ENCODE measurements at places on chromosomes 5 and 9. TPM values are rescaled to one million over a fixed set of nuclear protein-coding genes. Genes with fewer than 3 reads are reported as not detected.
A peak's percentile ranks its signal among the peaks of the same experiment; 100 is the strongest.

DNA sequence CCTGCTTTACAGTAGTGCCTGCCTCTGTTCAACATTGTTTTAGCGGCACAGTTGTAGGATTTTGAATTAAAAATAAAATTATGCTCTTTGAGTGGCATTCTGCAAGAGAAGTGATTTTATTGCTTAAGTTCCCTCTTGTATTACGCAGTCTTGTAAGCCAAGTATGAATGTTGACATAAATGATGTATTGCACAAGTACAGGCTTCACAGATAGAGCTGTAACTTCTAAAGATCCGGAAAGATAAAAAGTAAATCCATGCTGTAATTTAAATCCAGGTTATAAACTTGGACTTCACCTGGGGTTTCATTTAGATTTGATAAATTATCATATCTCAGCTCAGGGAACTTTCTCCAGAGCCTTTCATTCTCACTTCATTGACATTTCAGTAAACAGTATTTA lies 1114.7 kb downstream of the PTPRD start:
- DNase-seq: no peak

DNA sequence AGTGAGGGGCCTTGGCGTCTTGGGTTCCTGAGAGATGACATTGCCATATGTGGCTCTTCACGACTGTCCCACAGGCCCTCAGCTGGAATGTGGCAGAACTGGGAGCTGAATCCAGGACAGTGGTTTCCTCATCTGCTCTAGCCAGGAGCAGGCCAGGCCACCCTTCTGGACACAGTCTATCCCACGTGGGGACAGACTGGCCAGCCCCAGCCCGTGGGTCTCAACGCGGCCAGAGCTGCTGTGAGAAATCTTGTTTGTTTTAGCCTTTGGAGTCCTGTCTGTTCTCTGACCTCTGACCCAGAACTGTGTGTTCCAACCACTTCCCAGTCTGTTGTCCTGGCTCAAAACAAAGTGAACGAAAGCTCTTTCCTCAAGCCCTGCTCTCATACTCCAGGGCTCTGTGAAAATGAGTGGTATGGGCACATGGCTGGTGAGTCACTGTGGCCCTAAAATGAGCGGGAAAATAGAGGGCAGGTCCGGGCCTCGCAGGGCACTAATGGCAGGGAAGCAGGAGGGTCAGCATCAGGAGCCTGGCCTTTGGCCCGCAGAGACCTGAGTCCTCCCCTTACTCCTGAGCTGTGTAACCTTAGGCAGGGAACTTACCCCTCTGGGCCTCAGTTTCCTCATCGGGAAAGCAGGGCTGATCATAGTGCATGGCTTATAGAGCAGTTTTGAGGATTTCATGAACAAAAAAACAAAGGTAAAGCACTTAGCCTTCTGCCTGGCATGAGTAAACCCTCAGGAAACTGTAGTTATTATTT lies 34.8 kb upstream of the GLRX start:
- DNase-seq: no peak

DNA sequence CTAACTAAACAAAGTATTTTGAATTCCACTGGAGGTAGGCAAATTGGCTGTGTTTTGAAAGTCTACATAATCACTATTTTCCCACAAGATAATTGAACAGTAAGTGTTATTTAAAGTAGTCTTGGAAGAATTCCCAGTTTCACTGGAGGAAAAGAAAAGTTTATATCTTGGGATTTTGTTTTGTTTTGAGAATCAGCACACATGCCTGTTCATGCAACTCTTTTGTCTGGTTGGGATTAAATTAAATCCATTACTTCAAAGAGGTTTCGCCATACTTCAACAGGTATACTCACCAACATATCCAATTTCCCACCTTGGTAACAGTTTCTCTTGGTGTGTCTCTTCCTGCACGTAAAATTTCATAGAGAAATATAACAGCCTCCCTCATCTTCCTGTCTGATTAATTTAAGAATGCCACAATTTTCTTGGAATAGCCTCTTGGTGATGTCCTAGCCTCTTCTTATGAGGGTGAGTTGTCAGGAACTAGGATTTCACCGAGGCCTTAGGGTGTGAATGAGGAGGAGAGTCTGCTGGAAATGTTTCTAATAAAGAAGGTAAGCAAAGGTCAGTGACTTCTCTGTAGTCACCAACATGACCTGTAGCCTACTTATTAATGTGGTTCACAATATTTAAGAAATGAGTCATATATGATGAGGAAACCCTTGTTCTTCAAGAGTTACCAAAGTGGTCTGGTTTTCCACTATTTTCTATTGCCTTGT lies 48.1 kb downstream of the ITGA2 start:
- DNase-seq: no peak

GRCh38 chr9:13596383-13596970 lies 317.0 kb upstream of the MPDZ start:
- no peak for DNase-seq

GRCh38 chr5:150574818-150575547 lies 65.5 kb upstream of the SYNPO start:
- DNase-seq: no peak

- DNase-seq: no peak
These were observed 361.8 kb downstream of the CDH18 start for GRCh38 chr5:19626211-19626610.

- DNase-seq: no peak
These were observed 23.2 kb downstream of the FBXW5 start for GRCh38 chr9:136921307-136921706.

- DNase-seq: no peak
These were observed 250.2 kb upstream of the DMRT1 start for GRCh38 chr9:591292-591691.

DNA sequence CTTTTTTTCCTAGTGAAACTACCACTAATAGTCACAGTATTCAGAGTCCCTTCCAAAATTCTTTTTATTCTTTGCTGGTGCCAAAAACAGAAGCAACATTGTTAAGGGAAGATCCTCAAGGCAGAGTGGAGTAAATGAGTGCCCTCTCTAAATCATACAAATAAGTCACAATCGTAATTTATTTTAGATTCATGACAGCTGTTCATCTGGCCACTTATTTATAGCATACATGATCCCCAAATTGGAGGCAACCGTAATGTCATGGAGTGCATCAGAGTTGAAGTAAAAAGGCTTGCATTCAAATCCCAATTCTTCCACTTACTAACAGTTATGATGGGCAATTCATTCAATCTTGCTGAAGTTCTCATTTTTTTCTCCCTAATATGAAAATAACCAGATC lies 33.4 kb downstream of the POLK start:
- no peak for DNase-seq

DNA sequence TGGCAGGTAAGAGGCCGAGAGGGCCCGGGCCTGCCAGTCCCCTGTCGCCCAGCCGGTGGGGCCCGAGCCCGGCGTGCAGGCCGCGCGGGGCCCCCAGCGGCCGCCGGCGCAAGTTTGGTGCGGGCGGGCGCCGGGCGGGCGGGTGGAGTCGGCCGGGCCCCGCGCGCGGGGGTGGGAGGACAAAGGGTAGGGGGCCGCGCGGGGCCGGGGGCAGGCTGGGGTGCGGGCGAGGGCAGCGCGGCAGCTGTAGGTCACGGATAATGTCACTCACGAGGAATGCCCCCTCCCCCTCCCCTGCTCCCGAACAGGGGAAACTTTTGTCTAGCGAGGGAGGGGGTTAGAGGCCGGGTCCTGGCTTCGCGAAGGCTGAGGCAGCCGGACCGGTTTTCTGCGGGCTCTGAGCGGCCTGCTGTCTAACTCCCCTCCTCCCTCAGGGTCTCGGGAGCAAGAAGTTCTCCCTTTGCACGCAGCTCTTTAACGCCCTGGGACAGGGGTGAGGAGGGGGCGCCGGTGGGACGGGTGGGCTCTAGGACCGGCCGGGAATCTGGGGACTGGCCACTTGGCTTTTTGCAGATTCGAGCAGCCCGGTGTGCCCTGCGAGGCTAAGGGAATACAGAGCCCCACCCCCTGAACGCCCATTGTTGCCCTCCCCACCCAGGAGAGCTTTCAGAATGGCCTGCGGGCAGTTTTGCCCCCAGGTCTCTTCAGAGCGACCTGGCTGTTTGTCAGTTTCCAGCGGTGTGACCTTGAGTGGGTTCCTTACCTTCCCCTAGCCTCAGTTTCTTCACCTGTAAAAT lies 21.3 kb upstream of the NDST1 start:
- DNase-seq: peak; percentile 56

DNA sequence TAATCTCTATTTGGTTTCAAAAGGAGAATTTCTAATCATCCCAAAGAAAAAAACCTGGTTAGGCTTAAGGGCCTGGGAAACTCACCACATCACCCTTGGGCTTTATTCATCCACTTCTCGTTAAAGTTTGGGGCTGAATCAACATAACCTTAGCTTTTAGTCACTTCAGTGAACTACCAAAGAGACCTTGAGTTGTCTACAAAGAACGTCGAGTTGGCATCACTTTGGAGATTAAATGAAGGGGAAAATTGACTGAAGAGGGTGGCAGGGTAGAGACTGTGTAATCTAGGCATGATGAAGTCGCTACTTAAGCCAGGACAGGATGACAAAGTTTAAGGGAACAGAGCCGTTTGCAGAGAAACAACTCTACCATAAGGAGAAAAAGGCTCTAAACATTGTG lies 341.4 kb downstream of the RAB3C start:
- no peak for DNase-seq

DNA sequence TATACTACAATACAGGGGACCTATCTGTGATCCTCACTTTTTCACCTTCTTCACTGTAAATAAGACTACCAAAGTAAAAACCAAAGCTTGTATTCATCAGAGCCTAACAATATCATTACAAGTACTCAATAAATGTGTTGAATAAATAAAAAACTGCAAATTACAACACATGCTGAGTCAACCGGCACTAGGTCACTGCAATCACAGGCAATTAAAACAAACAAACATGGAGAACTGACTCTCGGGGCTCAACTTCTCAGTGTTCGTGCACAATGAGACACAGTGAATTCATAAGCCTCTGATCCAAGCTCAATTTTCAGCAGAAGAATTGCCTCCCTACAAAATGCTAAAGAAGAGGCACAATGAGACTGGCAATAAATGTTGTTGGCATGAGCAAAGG lies 69.2 kb downstream of the CDK5RAP2 start:
- no peak for DNase-seq

- DNase-seq: no peak
These were observed 4.4 kb upstream of the NDUFB6 start for GRCh38 chr9:32577316-32577715.

DNA sequence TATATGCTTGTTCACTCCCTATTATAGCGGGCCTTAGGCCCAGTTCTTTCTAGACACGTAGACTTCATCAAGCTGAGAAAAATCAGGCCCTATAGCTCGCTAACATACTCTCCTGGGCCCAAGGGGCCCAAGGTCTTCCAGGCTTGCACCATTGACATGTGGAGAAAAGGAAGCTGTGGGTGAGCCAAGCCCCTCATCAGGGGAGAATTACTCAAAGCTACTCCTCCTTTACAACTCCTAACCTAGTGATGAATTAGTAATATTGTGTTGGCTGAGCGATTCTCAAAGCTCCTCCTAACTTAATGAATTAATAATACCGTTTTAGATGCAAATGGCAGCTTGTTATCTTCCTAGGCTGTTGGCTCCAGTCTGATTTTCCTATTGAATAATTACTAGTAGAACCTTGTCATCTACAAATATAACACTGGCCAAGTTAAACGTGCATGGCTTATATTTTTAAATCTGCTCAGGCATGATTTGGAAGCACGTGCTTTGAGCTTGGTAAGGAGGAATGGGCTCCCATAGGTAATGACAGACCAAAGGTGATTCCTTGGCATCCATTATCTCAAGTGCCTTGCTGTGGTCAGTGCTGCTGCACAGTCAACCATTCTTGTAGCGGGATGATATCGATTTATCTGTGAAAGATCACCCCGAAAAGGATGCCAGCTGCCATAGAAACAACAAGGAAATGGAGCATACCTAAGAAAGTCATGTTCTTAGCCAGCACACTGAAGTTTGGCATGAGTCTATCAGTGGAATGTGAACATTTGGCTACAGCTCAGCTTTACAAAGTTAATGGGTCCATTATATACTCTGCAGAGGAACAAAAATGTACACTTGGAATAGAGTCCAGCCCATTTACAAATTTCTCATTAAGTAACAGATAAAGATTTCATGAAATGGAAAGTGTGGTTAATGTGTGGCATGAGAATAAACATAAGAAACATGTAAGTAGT lies 23.8 kb downstream of the LVRN start:
- no peak for DNase-seq

GRCh38 chr5:56415356-56415765 lies 182.2 kb upstream of the ANKRD55 start:
- DNase-seq: no peak

GRCh38 chr5:67166460-67167285 lies 29.9 kb downstream of the CD180 start:
- DNase-seq: no peak

Gene PCA3
- total RNA-seq: not detected

Gene CTNNAL1
- total RNA-seq: 113 TPM

Gene FOXD4L5
- not detected for total RNA-seq

Gene FOXD4L6
- not detected for total RNA-seq

Gene INSL6
- total RNA-seq: not detected

Gene OLFM1
- 2.6 TPM for total RNA-seq

Gene PFN3
- not detected for total RNA-seq

Gene INPP5E
- 7.7 TPM for total RNA-seq

Gene PPP3R2
- not detected for total RNA-seq

Gene ADRB2
- 0.26 TPM for total RNA-seq

Gene GLRX
- total RNA-seq: 30.2 TPM

Measured in Caki2 (cell line).